Non-pigmented ciliary epithelial cell (primary cell): ENCODE measurements at places on chromosomes 3 and 15.

DNA sequence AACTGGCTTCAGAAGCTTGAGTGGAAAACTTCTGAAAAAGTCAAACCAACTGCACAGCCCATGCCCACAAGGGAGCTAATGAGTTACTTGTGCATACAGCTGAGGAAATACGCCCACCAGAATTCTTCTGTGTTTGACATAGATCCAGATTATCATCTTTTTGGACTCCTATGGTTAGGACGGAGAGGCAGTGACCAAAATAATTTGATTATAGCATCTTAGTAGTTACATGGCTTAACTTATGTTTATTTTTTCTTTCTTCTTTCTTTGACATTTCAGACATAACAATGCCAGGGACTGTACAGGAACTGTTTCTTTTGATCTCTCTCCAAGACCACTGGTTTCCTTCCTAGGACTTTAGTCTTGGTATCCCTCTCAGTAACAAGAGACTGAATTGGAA lies 246.1 kb upstream of the RASGRP1 start:
- DNase-seq = no peak

- DNase-seq = no peak
Observed at GRCh38 chr3:37546876-37547275, 314.8 kb upstream of the CTDSPL start.

GRCh38 chr3:62103531-62103930 lies 269.8 kb downstream of the FEZF2 start:
- no peak for DNase-seq

GRCh38 chr15:43317566-43318184 lies 12.7 kb downstream of the LCMT2 start:
- DNase-seq = no peak

GRCh38 chr3:121737644-121738043 lies 11.9 kb downstream of the GOLGB1 start:
- DNase-seq = no peak

DNA sequence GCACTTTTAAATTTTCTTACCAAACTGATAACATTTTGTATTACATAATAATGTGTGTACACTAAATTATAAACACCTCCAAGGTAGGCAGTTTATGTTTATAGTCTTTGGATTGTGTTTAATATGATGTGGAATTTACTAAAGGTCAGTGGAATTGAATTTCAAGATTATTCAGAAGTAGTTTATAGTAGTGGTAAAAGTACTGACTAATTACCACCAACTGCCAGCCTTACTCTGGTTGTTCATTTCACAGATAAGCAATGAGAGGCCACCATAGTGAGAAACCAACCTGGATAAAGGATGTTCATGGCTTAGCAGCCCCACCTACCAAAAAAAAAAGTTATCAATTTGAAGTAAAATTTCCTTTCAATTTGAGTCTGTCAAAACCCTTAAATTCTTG lies 54.0 kb upstream of the EIF5A2 start:
- no peak for DNase-seq

DNA sequence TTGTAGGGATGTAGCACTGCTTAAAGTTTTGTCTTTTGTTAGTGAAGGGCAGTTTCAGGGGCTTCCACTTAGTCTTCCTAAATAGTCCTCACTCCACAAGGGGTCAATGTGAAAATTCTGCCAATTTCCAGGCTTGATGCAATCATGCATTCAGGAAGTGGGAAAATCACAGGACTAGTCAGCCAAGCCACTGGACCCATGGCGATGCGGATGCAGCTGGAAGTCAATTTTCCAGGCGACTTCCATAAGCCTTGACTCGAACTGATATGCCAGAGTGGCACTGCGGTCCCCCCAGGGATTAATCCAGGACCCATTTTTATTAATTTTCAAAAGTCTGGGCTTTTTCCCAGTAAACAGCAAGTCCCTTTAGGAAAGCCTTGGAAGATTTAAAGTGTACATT lies 26.1 kb downstream of the GBE1 start:
- DNase-seq = no peak

- DNase-seq = no peak
Observed at GRCh38 chr3:136336329-136337100, 86.4 kb downstream of the PCCB start.

GRCh38 chr3:152491922-152492321 lies 223.2 kb downstream of the MBNL1 start:
- DNase-seq = no peak

DNA sequence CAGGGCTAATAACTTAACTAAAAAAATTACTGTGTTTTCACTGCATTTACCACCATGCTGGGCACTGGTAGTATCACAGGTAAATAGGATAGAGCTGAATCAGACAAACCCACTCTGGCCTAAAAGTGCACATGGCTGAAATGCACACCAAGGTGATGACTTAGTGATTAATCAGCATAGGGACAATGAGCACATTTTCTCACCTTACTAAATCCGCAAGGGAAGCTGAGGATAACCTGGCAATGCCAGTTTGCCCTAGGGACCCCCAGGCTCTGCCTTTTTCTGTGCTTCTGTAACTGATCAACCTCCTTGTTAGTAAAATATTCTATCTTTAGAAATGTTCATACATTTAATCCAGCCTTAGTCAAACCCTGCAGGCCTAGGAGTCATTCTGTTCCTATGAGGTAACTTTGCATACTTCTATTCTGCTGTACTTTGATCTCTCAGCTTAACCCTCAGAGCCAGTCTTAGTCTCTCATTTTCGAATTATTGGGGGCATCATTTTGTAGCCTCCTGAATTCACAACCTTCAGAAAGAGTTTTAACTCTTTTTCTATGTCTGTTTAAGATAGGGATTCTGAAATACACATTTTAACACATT lies 562.9 kb upstream of the KCNMB2 start:
- DNase-seq = peak; percentile 67

GRCh38 chr3:107800710-107801109 lies 277.9 kb downstream of the BBX start:
- no peak for DNase-seq

GRCh38 chr3:176714034-176714433 lies 483.2 kb downstream of the TBL1XR1 start:
- no peak for DNase-seq

DNA sequence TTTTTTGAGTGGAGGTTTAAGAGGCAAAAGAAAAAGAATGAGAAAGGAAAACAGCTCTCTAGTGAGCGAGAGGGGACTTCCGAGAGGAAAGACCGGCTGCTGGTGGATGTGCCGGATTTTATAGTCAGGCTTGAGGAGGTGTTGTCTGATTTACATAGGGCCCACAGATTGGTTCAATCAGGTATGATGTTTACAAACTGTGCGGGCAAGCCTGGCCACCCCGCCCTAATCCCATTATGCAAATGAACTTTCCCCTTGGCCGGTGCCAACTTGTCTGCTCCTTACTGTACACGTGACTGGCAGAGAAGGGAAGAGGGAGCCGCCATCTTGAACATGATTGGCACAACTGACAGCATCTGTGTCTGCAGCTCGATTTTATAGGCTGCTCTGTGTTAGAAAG lies 44.7 kb downstream of the FAM43A start:
- DNase-seq = no peak

GRCh38 chr3:37907906-37908305 lies 46.2 kb downstream of the CTDSPL start:
- no peak for DNase-seq

DNA sequence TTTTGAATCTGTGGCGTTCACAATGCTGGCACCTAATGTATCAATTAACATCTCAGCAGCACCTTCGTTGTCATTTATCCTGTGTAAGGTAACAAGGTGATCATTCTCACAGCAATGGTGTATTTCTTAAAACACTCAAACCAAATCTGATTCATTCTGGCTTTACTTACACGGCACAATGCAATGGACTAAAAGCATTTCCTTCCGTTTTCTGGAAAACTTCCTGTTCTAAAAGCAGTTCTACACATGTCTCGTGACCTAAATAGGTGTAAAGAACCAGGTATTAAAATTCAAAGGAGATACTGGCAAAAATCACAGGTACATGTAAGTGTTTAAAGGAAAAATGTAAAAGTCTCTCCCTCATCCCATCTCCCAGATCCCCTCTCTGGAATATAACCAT lies 77.8 kb downstream of the BTD start:
- no peak for DNase-seq

DNA sequence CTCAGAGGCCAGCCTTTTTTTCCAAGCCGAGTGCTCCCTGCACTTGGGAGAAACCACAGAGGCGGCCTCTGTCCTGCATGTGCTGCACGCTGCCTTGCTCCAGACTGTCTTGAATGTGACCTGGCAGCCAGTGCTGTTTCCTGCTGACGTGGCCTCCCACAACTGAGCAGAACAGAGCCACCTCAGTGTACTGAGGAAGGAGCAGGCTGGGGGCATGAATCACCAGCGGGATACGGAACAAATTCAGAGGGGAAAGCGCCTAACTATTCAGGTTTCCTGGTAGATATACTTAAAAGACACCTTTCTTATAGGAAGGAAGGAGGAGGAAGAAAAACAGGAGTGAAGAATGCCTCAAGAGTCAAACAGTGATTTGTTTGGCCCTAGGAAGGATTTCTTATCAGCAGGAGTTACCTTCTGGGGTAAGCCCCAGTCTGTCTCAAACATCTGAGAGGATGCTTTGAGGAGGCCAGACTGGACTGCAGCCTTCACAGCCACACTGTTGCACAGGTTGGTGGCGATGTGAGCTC lies 114.0 kb downstream of the FNDC3B start:
- DNase-seq = peak; percentile 99

DNA sequence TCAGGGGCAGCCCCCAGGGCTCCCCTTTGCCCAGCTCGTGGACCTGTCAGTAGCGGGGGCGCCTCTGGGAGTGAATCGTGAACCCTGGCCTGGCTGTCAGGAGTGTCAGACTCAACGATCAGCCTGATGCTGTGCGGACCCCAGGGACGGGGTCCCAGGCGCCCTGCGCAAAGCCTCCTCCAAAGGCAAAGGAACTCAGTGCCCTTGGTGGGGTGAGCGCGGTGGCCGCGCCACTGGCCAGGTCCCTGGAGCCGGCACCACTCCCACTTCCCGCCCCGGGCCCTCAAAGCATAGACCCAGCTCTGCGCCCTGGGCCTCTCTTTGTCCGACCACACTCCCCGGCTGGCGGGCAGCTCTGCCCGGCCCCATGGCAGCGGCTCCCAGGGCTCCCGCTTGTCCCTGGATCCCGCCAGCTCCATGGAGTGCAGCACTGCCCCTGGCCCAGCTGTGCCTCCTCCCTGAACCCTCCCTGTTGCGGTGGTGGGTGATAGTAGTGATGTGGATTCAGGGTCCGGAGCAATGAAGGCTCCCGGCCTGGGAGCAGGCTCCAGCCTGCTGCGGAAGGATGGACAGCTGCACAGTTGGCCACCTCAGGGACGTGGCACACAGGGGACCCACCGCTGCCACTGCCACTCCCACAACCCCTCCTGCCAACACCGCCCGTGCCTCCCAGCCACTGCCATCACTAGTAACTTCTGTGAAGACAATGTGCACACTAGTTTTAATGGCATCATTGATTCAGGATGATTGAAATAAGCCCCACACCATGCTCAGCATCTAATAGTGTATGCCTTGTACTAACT lies 263.8 kb downstream of the ZBBX start:
- no peak for DNase-seq

- DNase-seq = no peak
Observed at GRCh38 chr15:58206151-58206550, 68.0 kb downstream of the AQP9 start.

GRCh38 chr3:146166415-146166821 lies 5.4 kb upstream of the PLOD2 start:
- DNase-seq = peak; percentile 60

GRCh38 chr3:195111319-195111705 lies 159.6 kb downstream of the XXYLT1 start:
- no peak for DNase-seq

- DNase-seq = no peak
Observed at GRCh38 chr3:147736226-147736625, 327.1 kb downstream of the ZIC1 start.

GRCh38 chr3:31710123-31710803 lies 177.5 kb downstream of the STT3B start:
- DNase-seq = no peak

DNA sequence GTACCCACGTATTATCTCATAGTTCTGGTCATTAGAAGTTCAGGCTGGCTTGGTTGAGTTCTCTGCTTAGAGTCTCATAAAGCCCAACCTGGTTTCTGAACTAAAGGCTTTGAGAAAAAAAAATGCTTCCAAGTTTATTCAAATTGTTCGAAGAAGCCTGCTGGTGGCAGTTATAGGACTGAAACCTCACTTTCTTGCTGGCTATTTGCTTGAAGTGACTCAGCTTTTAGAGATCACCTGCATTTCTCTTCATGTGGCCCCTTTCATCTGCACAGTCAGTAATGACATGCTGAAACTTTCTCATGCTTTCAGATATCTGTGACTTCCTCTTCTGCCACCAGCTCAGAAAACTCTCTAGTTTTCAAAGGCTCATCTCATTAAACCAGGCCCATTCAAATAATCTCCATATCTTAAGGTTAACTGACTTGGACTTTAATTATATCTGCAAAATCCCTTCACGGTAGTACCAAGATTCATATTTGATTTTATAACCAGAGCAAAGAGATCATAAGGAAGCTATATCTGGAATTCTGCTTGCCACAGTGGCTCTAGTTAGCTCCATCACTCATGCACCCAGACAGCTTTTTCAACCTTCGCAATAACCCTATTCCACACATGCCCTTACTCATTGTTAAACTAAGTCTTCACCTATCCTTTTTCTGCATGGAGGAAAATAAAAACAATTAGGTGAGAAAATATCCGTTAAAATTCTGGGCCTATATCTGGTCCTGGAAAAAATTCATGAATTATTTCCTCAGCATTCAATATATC lies 433.8 kb upstream of the CBLB start:
- DNase-seq = no peak

GRCh38 chr15:58597943-58598828 lies 151.3 kb downstream of the ADAM10 start:
- no peak for DNase-seq

DNA sequence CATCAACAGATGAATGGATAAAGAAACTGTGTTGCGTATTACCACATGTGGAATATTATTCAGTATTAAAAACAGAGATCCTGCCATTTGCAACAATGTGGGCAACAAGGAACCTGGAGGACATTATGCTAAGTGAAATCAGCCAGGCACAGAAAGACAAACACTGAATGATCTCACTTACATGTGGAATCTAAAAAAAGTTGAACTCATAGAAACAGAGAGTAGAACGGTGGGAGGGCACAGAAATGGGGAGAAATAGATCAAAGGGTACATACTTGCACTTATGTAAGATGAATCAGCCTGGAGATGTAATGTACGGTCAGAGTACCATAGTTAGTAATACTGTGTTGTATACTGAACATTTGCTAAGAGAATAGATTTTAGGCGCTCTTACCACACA lies 29.8 kb upstream of the MUC13 start:
- DNase-seq = peak; percentile 37
